Pancreas (tissue), 10 donors: ENCODE measurements at places on chromosomes 11 and 22.

- no peak overlapping the region for H3K4me3 ChIP-seq
- H3K27me3 ChIP-seq, result no peaks in the 10 kb centered on the region
- H3K4me1 ChIP-seq, result no peaks in the 10 kb centered on the region
- DNase-seq, result no peak
Measured at GRCh38 chr11:128018692-128019091, 568.7 kb downstream of the ETS1 start.

DNA sequence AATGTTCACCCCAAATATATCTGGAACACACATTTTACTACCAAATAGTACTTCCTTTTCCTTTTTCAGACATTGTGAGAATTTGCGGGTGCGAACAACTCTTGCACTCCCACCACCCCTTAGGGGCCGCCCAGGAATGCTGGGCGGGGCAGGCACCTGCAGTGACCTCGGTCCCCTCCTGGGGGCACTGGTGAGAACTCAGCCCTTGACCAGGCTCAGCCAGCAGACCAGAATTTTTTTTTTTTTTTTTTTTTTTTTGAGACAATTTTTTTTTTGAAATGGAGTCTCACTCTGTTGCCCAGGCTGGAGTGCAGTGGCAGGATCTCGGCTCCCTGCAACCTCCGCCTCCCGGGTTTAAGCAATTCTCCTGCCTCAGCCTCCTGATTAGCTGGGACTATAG, 75.8 kb downstream of the ARHGAP8 start:
- no peaks in the 10 kb centered on the region for H3K27me3 ChIP-seq
- no peaks in the 10 kb centered on the region for H3K36me3 ChIP-seq
- DNase-seq, result no peak
- no peak overlapping the region for H3K4me3 ChIP-seq

- peak; percentile 56 for DNase-seq
- H3K36me3 ChIP-seq, result no peaks in the 10 kb centered on the region
- H3K27ac ChIP-seq, result no peak overlapping the region
- no peaks in the 10 kb centered on the region for H3K27me3 ChIP-seq
- H3K4me1 ChIP-seq, result no peaks in the 10 kb centered on the region
Measured at GRCh38 chr11:1567052-1567720, 4.9 kb downstream of the DUSP8 start.

DNA sequence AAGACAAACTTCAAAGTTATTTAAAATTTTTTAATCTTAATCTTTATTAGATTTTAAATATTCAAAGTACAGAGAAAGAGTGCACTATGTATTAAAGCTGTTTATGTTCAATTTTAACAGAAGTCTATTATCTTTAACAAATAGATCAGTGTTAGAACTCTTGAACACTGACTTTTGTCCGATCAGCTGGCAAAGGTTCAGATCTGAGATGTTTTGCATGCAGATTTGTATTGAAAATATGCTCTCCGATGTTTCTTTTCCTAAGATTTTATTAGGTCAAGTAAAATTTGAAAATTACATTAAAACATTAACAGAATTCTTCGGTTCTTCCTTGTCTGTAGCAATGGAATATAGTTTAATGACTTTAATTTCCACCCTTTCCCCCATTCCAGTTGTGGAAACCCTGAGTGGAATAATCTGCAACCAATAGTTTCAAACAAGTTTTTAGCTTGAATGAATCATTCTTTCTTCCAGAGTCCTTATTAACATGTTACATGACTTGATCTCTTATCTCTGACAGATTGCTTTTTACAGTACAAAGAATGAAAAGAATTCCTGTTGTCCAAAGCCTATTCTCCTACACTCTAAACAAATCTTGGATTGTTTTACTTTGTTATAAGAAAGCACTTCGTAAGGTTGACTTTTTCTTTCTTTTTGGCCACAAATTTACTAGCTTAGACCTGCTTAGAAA, 11.4 kb upstream of the TCP11L1 start:
- no peaks in the 10 kb centered on the region for H3K4me1 ChIP-seq
- no peak overlapping the region for H3K4me3 ChIP-seq
- H3K36me3 ChIP-seq, result no peaks in the 10 kb centered on the region
- H3K27me3 ChIP-seq, result no peaks in the 10 kb centered on the region
- H3K27ac ChIP-seq, result no peak overlapping the region
- no peak for DNase-seq

DNA sequence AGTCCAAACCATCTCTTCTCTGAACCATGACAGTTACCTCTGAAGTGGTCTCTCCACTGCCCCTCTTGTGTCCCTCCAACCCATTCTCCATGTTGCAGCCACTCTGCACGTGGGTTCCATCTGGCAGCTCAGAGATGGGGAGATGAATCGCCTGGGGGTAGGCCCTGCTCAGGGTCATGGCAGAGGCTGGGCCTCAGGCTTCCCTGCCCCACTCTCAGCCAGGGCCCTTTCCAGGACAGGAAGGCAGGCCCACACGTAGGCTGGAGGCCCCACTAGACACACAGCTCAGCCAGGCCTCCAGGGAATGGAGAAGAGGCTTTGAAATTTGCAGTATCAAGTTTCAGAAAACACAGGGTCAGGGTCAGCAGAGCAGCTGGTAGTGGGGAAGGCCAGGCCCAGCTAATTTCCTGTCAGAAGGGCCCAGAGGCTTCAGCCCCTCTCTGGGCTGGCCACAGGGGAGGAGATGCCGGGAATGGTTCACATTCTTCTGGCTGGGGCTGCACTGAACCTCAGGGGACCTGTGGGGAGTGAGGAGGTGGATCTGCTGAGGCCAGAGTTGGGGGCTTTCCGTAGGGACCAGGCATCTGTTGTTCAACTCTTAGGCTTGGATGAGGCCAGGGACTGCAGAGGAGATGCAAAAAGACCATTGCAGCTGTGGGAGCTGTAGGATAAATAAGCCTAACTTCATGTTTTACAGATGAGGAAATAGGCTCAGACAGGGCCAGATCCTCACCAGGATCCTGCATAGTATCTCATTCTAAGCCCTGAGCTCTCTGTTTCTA, 101.6 kb downstream of the SWAP70 start:
- no peaks in the 10 kb centered on the region for H3K36me3 ChIP-seq
- no peak for DNase-seq
- H3K4me3 ChIP-seq, result no peak overlapping the region
- no peaks in the 10 kb centered on the region for H3K27me3 ChIP-seq

- H3K27me3 ChIP-seq, result no peaks in the 10 kb centered on the region
- H3K4me3 ChIP-seq, result no peak overlapping the region
- H3K4me1 ChIP-seq, result no peaks in the 10 kb centered on the region
Measured at GRCh38 chr11:113075586-113076095, 114.4 kb downstream of the NCAM1 start.

GRCh38 chr22:38834991-38835390, 8.8 kb downstream of the NPTXR start:
- H3K27ac ChIP-seq, result no peak overlapping the region
- DNase-seq, result no peak
- H3K4me3 ChIP-seq, result no peak overlapping the region

DNA sequence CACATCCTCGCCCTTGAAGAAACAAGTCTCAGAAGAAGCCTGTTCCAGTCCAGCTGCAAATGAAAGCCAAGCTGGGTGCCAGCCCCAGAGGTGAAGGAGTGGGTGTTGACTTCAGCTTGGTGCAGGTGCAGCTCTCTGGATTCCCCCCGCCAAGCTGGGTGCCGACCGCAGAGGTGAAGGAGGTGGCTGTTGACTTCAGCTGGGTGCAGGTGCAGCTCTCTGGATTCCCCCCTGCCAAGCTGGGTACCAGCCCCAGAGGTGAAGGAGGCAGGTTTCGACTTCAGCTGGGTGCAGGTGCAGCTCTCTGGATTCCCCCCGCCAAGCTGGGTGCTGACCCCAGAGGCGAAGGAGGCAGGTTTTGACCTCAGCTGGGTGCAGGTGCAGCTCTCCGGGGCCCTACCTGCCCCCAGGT, 1234.0 kb downstream of the TBC1D22A start:
- no peak overlapping the region for H3K27ac ChIP-seq
- H3K27me3 ChIP-seq, result no peaks in the 10 kb centered on the region
- H3K36me3 ChIP-seq, result no peaks in the 10 kb centered on the region
- H3K4me1 ChIP-seq, result no peaks in the 10 kb centered on the region
- no peak for DNase-seq

- H3K27me3 ChIP-seq, result no peaks in the 10 kb centered on the region
- H3K4me1 ChIP-seq, result no peaks in the 10 kb centered on the region
- no peak overlapping the region for H3K4me3 ChIP-seq
- H3K36me3 ChIP-seq, result no peaks in the 10 kb centered on the region
Measured at GRCh38 chr11:60085909-60086308, 2.6 kb upstream of the MS4A2 start.

GRCh38 chr11:72015511-72016061, 16.9 kb downstream of the IL18BP start:
- peaks cover 10% of the 10 kb centered on the region for H3K4me1 ChIP-seq
- no peak overlapping the region for H3K27ac ChIP-seq
- no peak for DNase-seq
- H3K36me3 ChIP-seq, result peaks cover 98% of the 10 kb centered on the region

GRCh38 chr11:68002938-68003845, 705 bp downstream of the UNC93B1 start:
- no peaks in the 10 kb centered on the region for H3K36me3 ChIP-seq
- peak; percentile 52 for DNase-seq
- no peaks in the 10 kb centered on the region for H3K27me3 ChIP-seq
- peak overlapping the region; percentile 55 for H3K27ac ChIP-seq
- H3K4me3 ChIP-seq, result peak overlapping the region; percentile 51
- peaks cover 7% of the 10 kb centered on the region for H3K4me1 ChIP-seq

DNA sequence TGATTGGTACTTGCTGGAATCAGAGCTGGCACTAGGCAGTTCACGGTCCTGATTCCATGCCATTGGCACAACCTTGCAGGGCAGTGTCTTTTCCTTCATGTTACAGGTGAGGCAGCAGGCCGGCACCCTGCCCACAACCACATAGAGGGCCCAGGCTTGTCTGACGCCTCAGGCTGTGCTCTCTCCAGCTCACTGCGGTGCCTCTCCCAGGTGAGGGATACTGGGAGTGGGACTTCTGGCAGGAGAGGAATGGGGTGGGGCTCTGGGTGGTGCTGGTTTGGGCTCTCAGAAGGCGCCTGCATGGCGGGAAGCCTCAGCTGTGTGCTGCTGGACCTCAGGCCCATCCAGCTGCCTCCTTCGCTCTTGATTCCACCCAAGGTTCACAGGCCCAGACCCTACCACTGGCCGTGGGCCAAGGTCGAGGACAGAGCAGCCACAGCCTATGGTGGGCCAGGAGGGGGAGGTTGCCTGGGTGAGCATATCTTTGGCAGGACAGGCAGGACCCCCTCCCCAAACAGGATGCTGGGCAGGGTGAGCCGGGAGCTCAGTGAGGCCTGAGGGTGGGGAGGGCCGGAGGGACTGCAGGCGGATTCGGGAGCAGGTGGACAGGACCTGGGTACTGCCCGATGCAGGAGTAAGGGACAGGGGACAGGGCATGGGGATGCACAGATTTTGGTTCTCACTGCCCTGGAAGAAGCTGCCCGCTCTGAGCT, 7.0 kb upstream of the MPPED1 start:
- no peak overlapping the region for H3K4me3 ChIP-seq
- H3K27ac ChIP-seq, result no peak overlapping the region
- no peak for DNase-seq
- H3K27me3 ChIP-seq, result no peaks in the 10 kb centered on the region

GRCh38 chr11:15884141-15884540, 472.2 kb downstream of the SOX6 start:
- H3K27me3 ChIP-seq, result no peaks in the 10 kb centered on the region
- no peak overlapping the region for H3K4me3 ChIP-seq
- H3K27ac ChIP-seq, result no peak overlapping the region
- no peak for DNase-seq
- H3K4me1 ChIP-seq, result no peaks in the 10 kb centered on the region

- no peak for DNase-seq
- no peaks in the 10 kb centered on the region for H3K36me3 ChIP-seq
- H3K4me3 ChIP-seq, result no peak overlapping the region
- no peaks in the 10 kb centered on the region for H3K27me3 ChIP-seq
- no peaks in the 10 kb centered on the region for H3K4me1 ChIP-seq
Measured at GRCh38 chr22:44311855-44312170, 938 bp downstream of the SHISAL1 start.

GRCh38 chr11:104524254-104524653, 360.3 kb upstream of the PDGFD start:
- no peak overlapping the region for H3K27ac ChIP-seq
- no peak overlapping the region for H3K4me3 ChIP-seq
- peaks cover 13% of the 10 kb centered on the region for H3K4me1 ChIP-seq
- no peak for DNase-seq
- H3K27me3 ChIP-seq, result no peaks in the 10 kb centered on the region
- no peaks in the 10 kb centered on the region for H3K36me3 ChIP-seq

DNA sequence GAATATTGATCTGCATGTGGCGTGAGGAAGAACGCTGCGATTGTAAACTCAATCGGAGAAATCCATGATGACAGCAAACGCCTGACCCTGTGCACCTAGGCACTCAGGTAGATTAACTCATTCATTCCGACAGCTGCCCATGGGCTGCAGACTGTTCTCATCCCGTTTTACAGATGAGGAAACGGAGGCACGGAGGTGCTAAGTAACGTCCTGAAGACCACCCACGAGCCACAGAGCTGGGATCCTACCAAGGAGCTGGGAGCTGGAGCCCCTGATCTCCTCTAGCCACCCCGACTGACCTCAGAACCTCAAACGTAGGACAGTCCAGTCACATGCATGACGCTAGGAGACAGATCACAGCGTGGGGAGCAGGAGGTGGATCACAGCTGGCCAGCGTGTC, 1092.7 kb downstream of the BRD1 start:
- no peaks in the 10 kb centered on the region for H3K27me3 ChIP-seq
- H3K4me3 ChIP-seq, result no peak overlapping the region
- H3K27ac ChIP-seq, result no peak overlapping the region
- no peak for DNase-seq

GRCh38 chr11:95790933-95791708, 823 bp downstream of the CEP57 start:
- H3K4me1 ChIP-seq, result peaks cover 29% of the 10 kb centered on the region
- H3K4me3 ChIP-seq, result peak overlapping the region; percentile 81
- no peaks in the 10 kb centered on the region for H3K27me3 ChIP-seq
- H3K36me3 ChIP-seq, result no peaks in the 10 kb centered on the region
- H3K27ac ChIP-seq, result peak overlapping the region; percentile 100
- DNase-seq, result peak; percentile 80

- H3K36me3 ChIP-seq, result no peaks in the 10 kb centered on the region
- H3K4me1 ChIP-seq, result no peaks in the 10 kb centered on the region
- no peak overlapping the region for H3K27ac ChIP-seq
- no peak overlapping the region for H3K4me3 ChIP-seq
Measured at GRCh38 chr22:26389125-26389524, 39.9 kb upstream of the ASPHD2 start.

GRCh38 chr11:43976863-43977262, 34.4 kb downstream of the C11orf96 start:
- H3K27me3 ChIP-seq, result no peaks in the 10 kb centered on the region
- no peaks in the 10 kb centered on the region for H3K36me3 ChIP-seq
- no peak overlapping the region for H3K4me3 ChIP-seq
- no peak overlapping the region for H3K27ac ChIP-seq

GRCh38 chr11:103550811-103551210, 441.6 kb downstream of the DYNC2H1 start:
- H3K4me1 ChIP-seq, result no peaks in the 10 kb centered on the region
- H3K27ac ChIP-seq, result no peak overlapping the region
- H3K4me3 ChIP-seq, result no peak overlapping the region
- no peak for DNase-seq

DNA sequence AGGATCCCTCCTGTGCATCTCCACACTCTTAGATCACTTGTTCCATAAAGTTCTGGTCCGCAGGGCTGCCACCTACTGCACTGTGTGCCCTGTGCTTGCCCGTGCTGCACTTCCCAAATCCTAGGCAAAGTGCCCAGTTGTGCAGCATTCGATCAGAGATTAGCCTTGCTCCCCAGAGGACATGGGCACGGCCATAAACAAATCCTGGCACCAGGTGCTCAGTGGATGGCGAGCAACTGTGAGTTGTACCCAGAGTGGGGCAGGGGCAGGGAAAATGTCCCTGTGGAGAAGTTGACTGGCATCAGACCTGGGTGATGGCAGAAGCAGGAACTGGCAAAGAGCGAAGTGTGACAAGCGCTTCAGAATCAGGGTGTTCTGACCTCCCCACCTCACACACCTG, 4.7 kb downstream of the FADS2 start:
- no peaks in the 10 kb centered on the region for H3K36me3 ChIP-seq
- DNase-seq, result no peak
- no peaks in the 10 kb centered on the region for H3K27me3 ChIP-seq
